GM13977 (cell line): ENCODE measurements at places on chromosomes 5 and 9.
A peak's percentile ranks its signal among the peaks of the same experiment; 100 is the strongest.

- DNase-seq: peak; percentile 9
Observed at GRCh38 chr5:83538786-83539462, 67.4 kb downstream of the VCAN start.

DNA sequence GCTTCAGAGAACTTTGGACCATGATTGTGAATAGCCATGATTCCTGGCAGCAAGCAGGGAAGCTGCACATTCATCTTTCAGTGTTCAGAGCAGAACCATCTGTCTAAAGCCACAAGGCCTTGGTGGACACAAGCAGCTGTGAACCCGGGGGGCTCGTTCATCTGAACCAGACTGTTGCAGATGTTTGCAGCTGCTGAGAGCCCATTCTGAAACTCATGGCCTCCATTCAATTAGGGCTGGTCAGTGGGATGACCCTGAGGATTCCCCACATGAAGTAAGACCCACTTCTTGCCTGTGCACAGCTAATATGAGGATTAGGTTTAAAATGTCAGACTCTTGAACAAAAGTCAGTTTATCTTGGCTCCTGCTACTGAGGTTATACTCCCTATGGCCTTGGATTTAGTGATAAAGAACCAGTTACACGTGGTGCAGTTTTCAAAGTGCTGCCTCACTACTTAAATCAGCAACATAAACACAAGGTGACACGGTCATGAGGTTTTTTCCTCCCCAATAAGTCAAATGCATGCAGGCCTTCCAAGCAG, 109.8 kb upstream of the IFNK start:
- DNase-seq: no peak

GRCh38 chr5:763998-764781, 20.3 kb downstream of the ZDHHC11B start:
- DNase-seq: no peak

DNA sequence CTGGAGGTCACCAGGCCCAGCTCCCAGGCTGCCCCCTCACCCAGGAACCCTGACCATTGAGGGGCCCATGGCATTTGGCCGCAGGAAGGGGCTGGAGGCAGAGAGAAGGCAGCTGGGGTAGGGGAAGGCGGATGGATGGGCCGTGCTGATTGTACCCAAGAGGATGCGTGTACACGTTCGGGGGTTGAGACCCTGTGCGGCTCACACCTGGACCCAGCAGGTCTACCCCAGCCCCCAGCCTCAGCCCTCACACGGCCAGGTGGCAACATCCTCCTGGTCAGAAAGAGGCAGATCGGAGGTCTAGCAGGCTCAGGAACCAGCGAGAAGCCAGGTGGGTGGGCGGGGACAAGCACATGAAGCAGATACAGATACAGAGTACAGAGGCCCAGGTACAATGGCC, 33.7 kb downstream of the NACC2 start:
- no peak for DNase-seq

DNA sequence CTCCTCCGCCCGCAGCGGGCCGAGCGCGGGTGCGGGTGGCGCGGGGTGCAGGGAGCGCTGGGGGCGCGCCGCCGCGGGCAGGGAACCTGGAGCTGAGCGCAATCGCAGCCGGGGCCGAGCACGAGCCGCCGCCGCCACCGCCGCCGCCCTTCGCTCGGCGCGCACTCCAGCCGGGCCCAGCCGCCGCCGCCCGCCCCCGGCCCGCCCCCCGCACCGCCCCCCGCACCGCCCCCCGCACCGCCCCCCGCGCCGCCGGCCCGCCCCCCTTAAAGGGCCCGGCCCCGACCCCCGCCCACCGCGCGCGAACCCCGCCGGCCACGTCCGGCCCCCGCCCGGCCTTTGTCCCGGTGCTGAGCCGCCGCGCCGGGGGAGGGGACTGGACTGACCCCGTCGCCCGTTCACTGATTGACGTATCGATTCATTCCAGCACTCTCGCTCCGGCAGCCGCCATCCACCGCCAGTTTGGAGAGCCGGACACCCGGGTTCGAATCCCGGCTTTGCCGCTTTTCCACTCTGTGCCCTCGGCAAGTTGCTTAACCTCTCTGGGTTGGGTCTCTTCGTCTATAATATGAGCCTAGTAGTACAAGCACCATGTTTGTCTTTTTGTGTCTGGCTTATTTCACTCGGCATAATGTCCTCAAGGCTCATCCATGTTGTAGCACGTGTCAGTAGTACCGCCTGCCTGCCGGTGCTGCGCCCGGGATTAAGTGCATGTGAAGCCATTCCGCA, at the start of gene SH3PXD2B:
Gene SH3PXD2B (minus strand): TSS at position 168 of the 729 bp plus-strand sequence. CDS start 173 bp downstream, outside the sequence.
- peak; percentile 76 for DNase-seq

- DNase-seq: peak; percentile 36
Observed at GRCh38 chr5:141476132-141476911, 556 bp downstream of the PCDHGC3 start.

GRCh38 chr5:89582768-89583339, 699.9 kb upstream of the MEF2C start:
- DNase-seq: no peak
